HuH-7.5 (cell line): ENCODE measurements at places on chromosomes 4 and X.

GRCh38 chr4:127486248-127486647 is 146.5 kb upstream of the INTU start:
- no peak for DNase-seq

DNA sequence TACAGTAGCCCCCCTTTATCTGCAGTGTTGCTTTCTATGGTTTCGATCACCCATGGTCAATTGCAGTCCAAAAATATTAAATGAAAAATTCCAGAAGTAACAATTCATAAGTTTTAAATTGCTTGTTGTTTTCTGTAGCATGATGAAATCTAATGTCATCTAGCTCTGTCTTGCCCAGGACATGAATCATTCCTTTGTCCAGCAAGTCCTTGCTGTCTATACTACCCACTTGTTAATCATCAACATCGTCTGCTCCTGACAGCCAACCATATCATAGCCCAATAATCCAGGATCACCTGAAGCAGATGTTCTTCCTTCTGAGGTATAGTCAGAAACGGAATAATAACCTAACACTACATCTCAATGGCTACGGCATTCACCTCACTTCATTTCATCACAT is 79.8 kb downstream of the ADAMTS3 start:
- no peak for DNase-seq

GRCh38 chrX:41542536-41542935 is 95.4 kb downstream of the NYX start:
- DNase-seq = no peak

GRCh38 chr4:27009539-27009938 is 148.9 kb downstream of the STIM2 start:
- no peak for DNase-seq

DNA sequence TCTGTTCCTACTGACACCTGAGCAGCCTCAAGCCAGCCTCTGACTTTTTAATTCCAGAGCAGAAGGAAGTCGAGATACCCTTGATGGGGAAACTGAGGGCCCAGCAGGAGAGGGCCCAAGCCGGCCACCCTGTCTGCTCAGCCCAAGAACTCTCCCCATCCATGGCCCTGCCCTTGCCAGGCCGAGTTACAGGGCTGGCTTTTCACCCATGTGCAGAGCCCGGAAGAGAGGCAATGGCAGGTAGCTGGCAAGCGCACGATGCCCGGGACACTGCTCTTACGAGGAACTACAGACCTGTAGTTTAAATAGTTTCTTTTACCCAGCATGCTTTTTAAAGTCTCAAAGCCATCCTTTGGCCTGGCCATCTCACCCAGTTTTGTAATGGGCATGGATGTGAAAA is 79.9 kb downstream of the MTMR1 start:
- DNase-seq = no peak

- no peak for DNase-seq
Measured at GRCh38 chr4:19823781-19824180, 427.9 kb upstream of the SLIT2 start.

GRCh38 chr4:8372506-8372905 is 68.0 kb downstream of the ACOX3 start:
- no peak for DNase-seq
